ENCODE measurements at places on chromosomes 5 and 9.

- DNase-seq, result peak; percentile 49
Observed at GRCh38 chr9:129609486-129610212, 11.3 kb downstream of the C9orf50 start.

DNA sequence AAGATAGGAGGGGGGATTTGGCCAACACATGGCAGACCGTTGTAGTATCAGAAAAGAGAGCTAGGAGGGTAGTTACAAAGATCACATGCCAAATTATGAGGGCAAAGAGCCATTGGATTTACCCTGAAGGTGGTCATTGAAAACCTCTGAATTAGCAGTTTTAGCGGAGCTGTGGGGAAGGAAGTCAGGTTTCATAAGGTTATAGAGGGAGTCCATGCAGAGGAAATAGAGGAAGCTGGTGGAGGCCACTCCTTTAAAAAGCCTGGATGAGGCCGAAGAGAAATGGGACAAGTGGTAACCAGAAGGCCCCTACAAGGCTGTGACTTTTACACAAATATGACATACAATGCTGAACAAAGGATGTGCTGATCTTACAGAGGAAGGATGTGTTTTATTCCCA, 13.2 kb downstream of the DOCK8 start:
- no peak for DNase-seq

DNA sequence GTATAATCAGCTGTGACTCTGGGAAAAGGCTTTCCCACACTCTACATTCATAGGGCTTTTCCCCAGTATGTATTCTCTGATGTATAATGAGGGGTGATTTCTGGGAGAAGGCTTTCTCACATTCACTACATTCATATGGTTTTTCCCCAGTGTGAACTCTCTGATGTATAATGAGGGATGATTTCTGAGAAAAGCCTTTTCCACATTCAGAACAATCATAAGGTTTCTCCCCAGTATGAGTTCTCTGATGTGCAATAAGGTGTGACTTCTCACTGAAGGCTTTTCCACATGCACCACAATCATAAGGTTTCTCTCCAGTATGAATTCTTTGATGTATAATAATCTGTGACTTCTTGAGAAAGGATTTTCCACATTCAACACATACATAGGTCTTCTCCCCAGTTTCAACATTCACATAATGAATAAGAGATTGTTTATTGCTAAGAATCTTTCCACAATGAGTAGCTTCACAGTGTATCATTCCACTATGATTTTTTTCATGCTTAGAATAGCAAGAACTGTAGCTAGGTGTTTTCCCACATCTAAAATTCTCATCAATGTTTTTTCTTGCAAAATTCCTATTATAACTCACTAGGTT, 26.7 kb upstream of the ZNF300 start:
- DNase-seq, result no peak

DNA sequence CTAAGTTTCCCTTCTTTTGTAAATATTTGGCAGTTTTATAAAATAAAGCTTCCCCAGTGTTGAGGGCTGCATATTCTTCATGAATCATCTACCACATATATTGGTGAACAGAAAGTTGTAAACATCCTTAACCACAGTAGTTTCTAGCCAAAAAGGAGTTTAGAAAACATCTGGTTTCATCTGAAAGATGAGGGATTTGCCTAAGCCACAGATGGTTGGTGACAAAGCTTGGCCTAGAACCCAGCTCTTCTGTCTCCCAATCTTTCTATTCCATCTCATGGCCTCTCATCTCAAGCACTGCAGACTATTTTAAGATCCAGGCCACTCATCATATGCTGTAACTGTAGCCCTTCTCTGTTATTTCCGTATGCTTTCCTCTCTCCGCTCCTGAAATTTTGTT, 232.3 kb upstream of the TRPM3 start:
- DNase-seq, result no peak

- no peak for DNase-seq
Observed at GRCh38 chr5:115774684-115775083, 41.8 kb downstream of the CDO1 start.

DNA sequence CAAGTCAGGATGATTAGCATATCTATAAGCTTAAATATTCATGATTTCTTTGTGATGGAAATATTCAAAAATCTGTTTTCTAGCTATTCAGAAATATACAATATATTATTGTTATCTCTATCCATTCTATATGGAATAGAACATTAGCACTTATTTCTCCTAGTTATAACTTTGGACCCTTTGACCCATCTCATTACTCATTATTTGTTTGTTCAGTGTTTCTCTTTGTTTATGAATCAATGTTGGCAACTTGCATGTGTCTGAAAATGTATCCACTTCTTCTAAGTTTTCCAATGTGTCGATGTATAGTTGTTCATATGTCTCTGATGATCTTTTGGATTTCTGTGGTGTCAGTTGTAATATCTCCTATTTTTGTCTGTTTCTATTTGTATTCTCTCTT, 1059.3 kb downstream of the CDH9 start:
- DNase-seq, result no peak
